Activated T-helper 1 cell treated with anti-CD3 and anti-CD28 coated beads, Interleukin-12 subunit alpha, Interleukin-12 subunit beta, Interleukin-2, Interleukin-4 antibody, amounts not matched to agents 30 ng/mL and 10 ng/mL and 1 ng/mL, durations not matched to agents 14 hours and 24 hours and 36 hours (primary cell): ENCODE measurements at places on chromosomes 6 and 20. TPM values are rescaled to one million over a fixed set of nuclear protein-coding genes. Genes with fewer than 3 reads are reported as not detected.

The COL12A1 gene
- total RNA-seq: 0.03 TPM in 1 of 2 replicates, not detected in the other

The GFRA4 gene
- not detected in 2 replicates for total RNA-seq

The RPS6KA2 gene
- 2.0 and 2.7 TPM in 2 replicates for total RNA-seq

The ANKRD66 gene
- not detected in 2 replicates for total RNA-seq

GRCh38 chr20:23167431-23167830, 81.3 kb upstream of the CD93 start:
- H3K27me3 ChIP-seq: peaks cover 16% of the 10 kb centered on the region
- no peak overlapping the region for H3K4me3 ChIP-seq
- DNase-seq: no peak

DNA sequence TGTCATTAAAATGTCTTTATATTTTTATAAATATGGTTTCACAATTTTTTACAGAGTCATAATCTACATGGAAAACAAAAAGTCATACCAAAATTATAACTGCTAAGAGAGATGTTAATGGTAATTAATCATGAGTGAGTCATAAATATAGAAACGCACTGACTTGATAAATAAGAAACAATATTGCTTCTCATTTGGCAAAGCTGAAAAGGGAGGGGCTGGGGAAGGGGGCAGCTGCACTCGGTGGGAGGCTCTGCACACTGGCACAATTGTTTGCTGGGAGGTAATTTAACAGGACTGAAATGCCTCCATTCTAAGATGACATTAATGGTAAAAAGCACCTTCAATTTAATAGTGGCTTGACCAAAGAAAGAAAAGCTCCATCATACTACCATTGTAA, 133.3 kb upstream of the AGPAT4 start:
- H3K4me1 ChIP-seq: no peaks in the 10 kb centered on the region
- H3K36me3 ChIP-seq: no peaks in the 10 kb centered on the region
- H3K27me3 ChIP-seq: peaks cover 2% of the 10 kb centered on the region
- no peak overlapping the region for H3K4me3 ChIP-seq
- H3K27ac ChIP-seq: no peak overlapping the region
- no peak for DNase-seq

DNA sequence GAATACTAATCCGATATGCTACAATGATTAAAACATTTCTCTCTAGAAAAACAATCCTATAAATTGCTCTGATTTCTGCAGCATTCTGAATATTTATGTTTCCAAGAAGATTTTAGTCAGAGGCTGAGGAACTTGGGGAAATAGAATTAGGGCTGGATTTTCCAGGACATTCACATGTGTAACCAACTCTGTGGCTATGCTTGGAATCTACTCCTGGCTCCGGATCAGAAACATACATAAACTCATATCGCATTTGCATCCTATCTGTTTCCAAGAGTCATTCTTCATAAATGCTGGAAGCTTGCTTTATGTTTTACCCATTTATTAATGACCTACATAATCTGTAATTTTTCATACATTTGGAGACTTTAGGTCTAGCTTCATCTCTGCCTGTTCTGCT, 459.9 kb upstream of the MARCKS start:
- no peak for DNase-seq
- H3K4me3 ChIP-seq: no peak overlapping the region
- H3K27ac ChIP-seq: no peak overlapping the region
- no peaks in the 10 kb centered on the region for H3K4me1 ChIP-seq

GRCh38 chr6:106069478-106069877, 16.7 kb upstream of the PRDM1 start:
- DNase-seq: no peak
- peaks cover 26% of the 10 kb centered on the region for H3K27me3 ChIP-seq
- H3K27ac ChIP-seq: no peak overlapping the region

GRCh38 chr6:78629154-78629721, 238.1 kb upstream of the IRAK1BP1 start:
- H3K4me3 ChIP-seq: no peak overlapping the region
- no peaks in the 10 kb centered on the region for H3K36me3 ChIP-seq
- H3K27ac ChIP-seq: no peak overlapping the region
- H3K27me3 ChIP-seq: no peaks in the 10 kb centered on the region
- no peak for DNase-seq
- no peaks in the 10 kb centered on the region for H3K4me1 ChIP-seq
